Right ventricle myocardium superior (tissue), 1 donor: ENCODE measurements at places on chromosomes 3 and 15. TPM values are rescaled to one million over a fixed set of nuclear protein-coding genes. Genes with fewer than 3 reads are reported as not detected.

The ITIH3 gene
- 0.35 TPM for total RNA-seq

The GXYLT2 gene
- 10.2 TPM for total RNA-seq

The SCN11A gene
- total RNA-seq = 0.05 TPM

The TSC22D2 gene
- 15.9 TPM for total RNA-seq
